ENCODE measurements at places on chromosomes 16 and 17.

GRCh38 chr17:57341611-57342540, 85.6 kb downstream of the MSI2 start:
- no peak for DNase-seq

- no peak for DNase-seq
Measured at GRCh38 chr16:49816875-49817274, 39.0 kb downstream of the ZNF423 start.

GRCh38 chr17:47993031-47993564, 22.2 kb downstream of the CDK5RAP3 start:
- no peak for DNase-seq

DNA sequence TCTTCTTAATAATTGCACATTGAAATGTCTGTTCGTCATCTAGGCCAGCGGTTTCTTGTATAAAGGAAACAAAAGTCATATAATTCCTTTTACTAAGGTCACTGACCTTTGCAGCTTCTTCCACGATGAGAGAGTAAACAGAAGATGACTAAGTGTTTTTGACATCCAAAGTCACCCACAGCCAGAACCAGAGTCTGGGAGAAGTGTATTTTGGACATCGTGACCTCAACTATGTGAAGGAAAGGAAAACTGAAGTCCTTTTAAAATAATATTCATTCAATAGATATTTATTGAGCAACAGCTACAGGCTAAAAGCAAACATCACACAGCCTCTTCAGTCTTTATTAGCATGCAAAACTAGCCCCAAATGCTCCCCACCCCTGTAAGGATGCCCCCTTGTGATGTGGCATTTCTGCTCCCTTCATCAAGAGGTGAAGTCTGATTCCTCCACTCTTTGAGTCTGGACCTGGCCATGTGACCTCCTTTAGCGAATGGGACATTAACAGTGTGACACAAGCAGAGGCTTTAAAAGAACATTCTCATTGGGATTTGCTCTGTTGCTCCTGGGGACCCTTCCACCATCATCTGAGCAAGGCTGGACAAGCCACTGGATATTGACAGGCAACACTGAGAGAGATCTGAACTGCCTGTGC, 8.1 kb upstream of the PMP22 start:
- no peak for DNase-seq

Data from HT-29 (cell line).